ENCODE measurements at places on chromosomes 7 and 10.

- no peak for DNase-seq
Measured at GRCh38 chr7:54931532-54931931, 87.3 kb upstream of the EGFR start.

DNA sequence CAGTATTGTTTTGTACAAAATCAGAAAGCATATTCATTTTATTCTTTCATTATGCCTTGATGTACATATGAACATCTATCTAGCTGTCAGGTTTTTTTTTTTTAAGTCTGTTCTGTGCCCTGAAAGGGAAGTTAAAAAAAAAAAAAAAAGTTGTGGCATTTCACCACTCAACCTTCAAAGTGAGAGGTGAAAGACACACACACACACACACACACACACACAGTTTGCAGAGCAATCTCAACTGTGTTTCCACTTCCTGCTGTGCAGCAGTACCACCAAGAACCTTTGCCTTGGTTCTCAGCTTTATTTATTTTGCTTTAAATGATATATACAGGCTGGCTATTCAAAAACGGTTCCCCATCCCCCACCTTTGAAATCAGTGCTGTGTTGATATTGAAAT lies 955.6 kb downstream of the GATA3 start:
- DNase-seq, result no peak

GRCh38 chr10:80552151-80552646 lies 14.5 kb downstream of the SH2D4B start:
- DNase-seq, result no peak

DNA sequence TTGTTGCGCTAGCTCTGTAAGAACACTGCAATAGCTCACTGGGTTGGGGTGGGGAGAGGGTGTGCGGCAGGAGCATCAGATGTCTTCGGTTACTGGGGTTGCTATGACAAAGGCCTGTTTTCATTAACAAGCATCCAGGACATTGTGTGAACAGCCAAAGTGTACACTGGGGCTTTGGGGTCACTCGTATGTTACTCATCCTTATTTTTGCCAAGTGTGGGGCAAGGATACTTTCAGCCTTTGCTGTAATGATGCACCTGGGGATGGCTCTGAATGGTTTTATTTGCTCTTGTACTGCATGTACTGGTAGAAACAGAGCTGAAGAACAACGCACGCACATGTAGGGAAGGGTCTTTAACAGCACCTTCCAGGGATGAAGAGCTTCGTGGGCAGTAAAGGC lies 73.0 kb upstream of the AFAP1L2 start:
- DNase-seq, result no peak

GRCh38 chr10:30573721-30574431 lies 55.7 kb downstream of the LYZL2 start:
- no peak for DNase-seq

DNA sequence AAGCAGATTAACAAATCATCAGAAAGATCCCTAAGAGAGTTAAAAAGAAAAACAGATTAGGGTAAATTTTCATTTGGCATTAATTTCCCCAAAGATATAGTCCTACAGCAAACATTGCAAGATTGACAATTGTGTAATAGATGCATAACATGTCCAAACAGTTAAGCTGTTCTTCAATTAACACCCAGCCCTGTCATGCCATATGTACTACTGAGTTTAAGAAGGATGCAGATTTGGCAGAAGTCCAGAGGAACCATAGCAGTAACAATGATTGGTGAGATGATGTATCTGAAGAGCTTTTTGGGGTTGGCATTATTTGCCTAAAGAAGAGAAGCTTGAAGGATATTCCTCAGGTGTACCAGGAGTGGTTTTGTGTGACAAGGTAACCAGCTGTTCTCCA lies 287.6 kb downstream of the LRMDA start:
- DNase-seq, result no peak

- no peak for DNase-seq
Measured at GRCh38 chr10:28949005-28950004, 272.0 kb downstream of the BAMBI start.

- no peak for DNase-seq
Measured at GRCh38 chr10:120342115-120342714, 114.8 kb upstream of the PLPP4 start.

DNA sequence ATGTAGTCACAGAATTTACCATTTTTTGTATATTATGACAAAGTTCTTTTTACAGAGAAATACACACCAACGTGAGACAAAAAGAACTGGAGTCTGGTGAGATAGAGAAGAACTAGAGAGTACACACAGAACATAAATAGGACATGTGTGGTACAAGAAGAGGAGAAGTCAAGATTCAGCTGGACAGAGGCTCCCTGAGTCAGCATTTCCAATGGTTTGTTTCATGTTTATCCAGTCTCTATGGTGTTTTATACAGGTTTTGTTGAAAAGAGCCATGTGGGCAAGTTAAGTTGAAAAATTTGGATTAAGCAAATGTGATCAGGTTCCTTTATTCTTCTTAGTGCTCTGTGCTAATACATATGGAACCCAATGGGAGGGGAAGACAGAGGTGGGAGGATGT lies 105.5 kb upstream of the AKR1E2 start:
- no peak for DNase-seq

DNA sequence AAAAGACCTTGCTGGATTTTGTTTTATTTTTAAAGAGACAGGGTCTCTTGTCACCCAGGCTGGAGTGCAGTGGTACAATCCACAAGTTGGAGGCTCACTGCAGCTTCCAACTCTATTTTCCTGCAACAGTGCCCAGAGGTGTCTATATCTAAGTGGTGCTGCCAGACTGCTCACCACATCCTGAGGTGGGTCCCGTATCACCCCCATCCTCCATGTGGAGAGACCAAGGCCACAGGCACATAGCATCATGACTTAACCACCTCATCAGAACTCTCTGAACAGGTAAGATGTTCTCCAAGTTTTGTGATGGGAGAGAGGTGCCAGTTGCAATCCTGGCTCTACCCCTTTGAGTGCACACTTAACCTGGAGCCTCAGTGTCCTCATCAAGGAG lies 98.2 kb downstream of the RNF216 start:
- DNase-seq, result no peak

DNA sequence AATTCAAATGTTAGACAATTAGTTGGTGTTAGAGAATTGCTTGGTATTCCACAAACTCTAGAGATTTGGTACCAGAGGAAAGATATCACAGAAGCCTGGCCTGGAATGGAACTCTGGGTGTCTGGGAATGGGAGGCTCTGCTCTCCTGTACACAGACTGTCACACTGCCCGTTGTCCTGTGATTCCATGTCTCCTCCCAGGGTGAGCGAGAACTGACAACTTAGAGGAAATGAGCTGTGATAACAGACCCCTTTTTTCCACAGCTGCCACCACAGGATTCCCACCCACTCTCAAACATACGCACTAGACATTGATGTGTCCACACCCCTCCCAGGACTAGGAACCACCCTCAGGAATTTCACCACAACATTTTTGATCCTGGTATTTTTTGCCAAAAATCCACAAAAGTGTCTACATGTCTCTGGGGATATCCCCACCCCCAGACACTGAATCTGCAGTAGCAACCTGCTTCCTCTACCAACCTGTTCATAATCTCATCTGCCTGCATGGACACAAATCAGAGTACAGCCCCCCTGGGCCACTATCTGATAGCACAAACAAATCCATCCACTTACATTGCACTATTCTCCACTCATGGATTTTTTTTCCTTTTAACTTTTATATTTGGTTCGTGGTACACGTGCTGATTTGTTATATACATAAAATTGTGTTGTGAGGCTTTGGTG lies 4.7 kb downstream of the ZNF273 start:
- no peak for DNase-seq

GRCh38 chr10:12782537-12782936 lies 219.0 kb downstream of the CCDC3 start:
- DNase-seq, result no peak

GRCh38 chr7:44153948-44154335 lies 12.8 kb upstream of the MYL7 start:
- no peak for DNase-seq

- DNase-seq, result no peak
Measured at GRCh38 chr10:107826171-107826570, 661.7 kb upstream of the SORCS1 start.

DNA sequence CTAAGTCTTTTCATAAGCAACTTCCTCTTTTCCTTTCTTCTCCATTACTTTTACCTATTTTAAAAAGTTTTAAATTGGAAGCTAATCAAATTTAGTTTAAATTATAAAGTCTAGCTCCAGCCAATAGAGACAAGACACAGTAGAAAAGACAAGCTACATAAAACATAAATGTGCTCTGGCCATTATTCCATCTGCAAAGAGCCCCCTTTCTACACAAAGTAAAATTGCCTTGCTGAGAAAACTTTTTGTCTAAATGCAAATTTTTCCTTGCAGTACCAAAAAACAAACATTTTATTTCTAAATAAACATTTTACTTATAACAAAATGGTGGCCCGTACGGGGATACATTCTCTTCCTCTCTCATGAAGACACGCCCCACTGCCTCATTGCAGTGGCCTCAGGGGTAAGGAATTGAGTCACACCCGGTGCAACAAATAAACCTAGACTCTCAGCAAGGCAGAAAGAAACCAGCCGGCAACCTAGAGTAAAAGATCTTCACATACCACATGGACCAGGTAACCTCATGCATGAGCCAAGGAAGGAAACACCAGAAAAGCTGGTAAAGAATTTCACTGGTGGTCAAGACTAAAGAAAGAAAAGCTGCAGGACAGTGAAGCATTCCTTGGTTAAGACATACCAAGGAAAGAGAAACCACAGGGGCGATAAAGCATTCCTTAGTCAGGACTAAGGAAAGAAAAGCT lies 71.6 kb upstream of the ZNF746 start:
- DNase-seq, result no peak

DNA sequence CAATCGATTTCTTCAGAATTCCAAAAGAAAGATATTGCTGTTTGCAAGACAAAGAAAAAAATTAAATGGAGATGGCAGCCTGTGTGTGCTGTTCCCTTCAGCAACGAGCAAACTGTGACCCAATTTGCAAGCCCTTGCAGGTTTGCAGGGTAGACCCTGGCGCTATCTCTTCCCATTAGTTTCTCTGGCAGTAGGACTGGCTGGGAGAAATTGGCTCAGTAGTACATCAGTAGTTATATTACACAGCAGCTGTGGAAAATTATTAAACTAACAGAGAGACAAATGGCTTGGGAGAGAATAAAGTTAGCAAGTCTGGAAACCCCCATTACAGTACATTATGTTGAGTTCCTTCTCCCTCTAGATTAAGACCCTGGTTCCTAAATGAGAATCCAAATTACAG lies 116.4 kb upstream of the ITGB1 start:
- no peak for DNase-seq

DNA sequence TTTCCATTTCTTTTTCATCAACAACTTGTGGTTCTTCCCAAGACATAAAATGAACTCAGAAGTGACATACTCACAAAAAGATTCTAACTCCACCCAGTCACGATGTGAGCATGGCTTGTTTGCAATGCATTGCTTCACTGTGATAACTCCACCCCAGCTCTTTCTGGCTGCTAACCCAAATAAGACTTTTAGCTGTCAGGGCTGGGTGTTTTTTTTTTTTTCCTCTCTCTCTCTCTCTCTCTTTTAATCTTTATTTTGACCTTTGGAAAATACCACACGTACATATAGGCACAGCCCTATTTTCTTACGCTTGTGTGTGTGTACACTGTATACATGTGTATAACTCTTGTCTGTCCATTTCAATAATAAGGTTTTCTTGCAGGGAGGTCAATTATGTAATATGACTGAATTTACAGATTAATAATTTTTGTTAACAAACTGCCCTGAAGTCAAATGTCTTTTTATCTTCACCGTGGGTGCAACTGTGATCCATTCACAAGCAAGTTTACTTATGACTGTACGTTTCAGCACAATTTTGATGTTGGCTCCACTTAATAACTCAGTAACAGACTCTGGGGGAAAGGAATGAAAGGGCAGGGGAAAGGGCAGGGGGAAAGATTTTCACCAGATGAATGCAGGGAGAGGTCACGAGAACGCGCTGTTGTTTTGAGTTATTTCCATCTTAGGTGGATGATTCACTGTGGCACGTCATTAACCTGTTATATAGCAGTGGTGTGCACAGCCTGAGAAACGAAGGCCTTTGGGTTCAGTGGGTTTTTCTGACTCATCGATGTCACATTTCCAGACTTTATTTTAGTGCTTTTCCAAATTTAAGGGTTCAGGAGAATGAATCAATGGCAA lies 49.1 kb downstream of the APBB1IP start:
- peak; percentile 70 for DNase-seq

DNA sequence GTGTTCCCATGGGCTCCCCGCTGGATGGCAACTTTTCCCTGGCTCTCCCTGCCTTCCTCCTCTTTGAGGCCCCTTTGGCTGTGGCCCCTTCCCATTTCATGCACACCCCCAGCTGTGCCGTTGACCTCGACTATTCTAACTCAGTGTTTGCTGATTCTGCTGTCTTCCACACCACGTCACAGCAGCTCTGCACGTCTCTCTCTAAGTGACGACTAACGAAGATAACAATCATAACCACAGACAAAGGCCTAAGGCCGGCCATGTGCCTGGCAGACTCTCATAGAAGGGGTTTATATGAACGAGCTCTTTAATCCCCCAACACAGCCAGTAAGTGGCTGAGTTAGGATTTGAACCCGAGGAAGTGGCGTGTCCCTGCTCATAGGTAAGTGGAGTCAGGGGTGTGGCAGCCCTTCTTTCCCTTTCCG lies 151.5 kb upstream of the SHH start:
- no peak for DNase-seq

DNA sequence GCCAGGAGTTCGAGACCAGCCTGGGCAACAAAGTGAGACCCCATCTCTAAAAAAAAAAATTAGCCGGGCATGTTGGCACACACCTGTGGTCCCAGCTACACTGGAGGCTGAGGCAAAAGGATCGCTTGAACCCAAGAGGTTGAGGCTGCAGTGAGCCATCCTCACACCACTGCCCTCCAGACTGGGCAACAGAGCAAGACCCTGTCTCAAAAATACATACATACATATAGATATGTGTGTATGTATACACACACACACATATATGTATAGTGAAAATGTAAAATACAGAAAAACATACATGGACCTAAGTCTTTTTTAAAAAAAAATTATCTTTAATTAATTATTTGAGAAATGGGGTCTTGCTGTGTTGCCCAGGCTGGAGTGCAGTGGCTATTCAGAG lies 5.5 kb downstream of the SMO start:
- no peak for DNase-seq

DNA sequence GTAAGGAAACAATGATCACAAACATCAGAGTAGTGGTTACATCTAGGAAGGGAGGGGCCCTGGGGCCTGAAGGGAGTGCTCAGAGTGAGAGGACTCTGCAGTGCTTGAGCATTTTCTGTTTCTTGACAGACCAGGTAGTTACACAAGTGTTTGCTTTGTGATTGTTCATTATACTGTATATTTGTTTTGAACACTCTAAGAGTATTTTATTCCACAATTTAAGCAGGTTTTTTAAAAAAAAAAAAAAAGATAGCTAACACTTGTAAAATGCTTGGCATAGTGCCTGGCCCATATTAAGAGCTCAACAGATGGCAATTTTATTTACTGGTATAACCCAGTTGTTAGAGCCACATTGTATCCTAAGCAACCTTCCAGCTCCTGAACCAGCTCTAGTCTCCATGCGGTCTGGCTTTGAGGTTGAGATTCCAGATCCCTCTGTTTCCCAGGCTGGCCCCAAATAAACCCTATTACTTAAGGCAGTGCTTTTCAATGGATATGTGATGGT lies 20.1 kb upstream of the ATXN7L1 start:
- DNase-seq, result no peak

Measured in stimulated activated CD4-positive, alpha-beta T cell treated with anti-CD3 and anti-CD28 coated beads, Interleukin-2, amount 100 ng/mL, for 4 hours (primary cell).